Cortex of kidney (tissue), 1 donor: ENCODE measurements at places on chromosomes 13 and 19.

DNA sequence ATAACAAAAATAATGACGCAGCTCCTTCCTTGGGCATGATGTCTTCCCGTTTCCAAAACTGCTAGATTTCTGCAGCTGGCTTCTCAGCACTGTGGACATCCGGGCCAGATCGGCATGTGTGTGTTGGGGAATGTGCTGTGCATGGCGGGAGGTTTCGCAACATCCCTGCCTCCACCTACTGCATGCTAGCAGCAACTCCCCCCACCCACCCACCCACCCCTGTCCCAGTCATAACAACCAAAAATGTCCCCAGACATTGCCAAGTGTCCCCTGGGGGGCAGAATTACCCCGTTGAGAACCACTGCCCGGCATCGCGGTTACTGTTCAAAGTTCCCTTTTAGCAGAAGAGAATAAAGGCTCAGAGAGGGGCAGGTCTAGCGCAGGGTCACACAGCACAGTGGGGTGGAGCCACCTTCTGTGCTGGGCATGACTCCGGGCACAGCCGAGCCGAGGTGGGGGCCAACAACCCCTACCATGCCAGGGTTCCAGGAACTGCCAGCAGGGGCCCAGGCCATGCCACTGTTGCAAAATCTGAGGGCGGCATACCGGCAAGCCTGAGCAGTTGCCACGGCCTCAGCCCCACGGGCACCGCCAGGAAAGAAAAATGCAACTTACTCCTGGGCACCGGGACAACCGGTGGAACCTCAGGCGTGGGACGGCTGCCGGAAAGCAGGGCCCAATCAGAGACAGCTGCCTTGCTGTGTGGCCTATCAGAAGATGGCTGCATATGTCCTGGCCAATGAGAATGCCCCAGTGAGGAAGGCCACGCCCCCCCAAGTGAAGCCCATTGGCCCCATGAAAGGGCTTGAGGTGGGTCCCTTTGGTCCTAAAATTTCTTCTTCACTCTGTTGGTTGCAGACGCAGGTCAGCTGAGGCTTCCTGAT, 22.5 kb upstream of the NFIC start:
- DNase-seq = no peak

DNA sequence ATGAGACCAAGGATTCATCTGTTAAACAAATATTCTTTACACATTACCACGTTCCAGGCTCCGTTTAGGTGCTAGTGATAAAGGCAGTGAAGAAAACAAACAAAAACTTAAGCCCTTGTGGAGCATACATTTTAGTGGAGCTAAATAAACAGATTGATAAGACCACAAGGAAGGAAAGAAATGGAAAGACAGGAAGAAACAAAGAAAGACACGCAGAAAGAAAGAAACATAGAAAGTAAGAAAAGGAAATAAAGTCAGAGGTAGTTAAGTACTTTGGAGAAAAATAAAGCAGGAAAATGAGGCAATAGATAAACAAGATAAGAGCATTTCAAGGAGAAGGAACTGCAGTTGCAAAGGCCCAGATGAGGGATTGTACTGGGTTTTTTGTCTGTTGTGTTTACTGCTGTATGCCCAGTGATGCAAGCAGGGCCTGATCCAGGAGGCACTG, 998 bp downstream of the NFKBIB start:
- no peak for DNase-seq

DNA sequence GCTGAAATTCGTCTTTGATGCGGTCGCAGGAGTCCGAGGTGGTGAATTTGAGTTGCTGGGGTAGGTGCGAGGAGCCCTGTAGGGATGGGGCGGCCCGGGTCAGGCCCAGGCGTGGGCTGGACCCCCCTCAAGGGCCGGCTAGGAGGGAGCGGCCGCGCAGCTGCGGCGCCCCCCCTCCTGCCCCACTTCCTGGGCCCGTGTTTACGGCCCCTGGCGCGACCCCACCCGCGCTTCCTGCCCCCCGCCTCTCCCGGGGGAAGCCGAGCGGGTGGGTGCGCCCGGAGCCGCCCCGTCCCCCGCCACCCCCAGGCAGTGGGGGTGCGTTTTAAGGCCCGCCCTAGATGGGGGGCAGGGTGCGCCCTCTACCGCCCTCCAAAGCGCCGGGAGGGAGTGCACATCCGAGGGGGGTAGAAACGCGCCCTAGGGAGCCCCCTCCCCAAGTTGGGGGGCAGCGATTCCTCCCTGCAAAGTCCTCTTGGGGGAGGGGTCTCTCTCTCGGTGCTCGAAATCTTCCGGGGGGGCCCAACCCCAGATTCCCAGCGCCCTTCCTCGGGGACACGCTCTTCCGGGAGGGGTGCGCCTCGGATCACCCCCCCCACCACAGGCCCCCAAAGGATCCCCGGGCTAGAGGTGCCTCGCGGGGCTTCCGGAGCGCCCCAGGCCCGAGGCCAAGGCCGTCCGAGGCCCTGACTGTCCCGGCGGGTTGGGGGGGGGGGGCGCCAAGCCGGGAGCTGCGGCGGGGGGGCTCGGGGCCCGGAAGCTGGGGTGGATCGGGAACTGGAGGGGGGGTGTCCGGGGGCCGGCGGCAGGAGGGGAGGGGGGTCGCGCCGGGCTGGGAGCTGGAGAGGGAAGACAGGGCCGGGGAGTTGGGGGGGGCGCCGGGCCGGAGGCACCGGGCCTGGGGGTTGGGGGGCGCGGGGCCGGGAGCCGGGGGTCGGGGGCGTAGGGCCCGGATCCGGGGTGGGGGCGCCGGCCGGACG, 823 bp downstream of the TLE5 start:
- DNase-seq = no peak

GRCh38 chr13:32745509-32745908, 159.3 kb downstream of the PDS5B start:
- DNase-seq = no peak

DNA sequence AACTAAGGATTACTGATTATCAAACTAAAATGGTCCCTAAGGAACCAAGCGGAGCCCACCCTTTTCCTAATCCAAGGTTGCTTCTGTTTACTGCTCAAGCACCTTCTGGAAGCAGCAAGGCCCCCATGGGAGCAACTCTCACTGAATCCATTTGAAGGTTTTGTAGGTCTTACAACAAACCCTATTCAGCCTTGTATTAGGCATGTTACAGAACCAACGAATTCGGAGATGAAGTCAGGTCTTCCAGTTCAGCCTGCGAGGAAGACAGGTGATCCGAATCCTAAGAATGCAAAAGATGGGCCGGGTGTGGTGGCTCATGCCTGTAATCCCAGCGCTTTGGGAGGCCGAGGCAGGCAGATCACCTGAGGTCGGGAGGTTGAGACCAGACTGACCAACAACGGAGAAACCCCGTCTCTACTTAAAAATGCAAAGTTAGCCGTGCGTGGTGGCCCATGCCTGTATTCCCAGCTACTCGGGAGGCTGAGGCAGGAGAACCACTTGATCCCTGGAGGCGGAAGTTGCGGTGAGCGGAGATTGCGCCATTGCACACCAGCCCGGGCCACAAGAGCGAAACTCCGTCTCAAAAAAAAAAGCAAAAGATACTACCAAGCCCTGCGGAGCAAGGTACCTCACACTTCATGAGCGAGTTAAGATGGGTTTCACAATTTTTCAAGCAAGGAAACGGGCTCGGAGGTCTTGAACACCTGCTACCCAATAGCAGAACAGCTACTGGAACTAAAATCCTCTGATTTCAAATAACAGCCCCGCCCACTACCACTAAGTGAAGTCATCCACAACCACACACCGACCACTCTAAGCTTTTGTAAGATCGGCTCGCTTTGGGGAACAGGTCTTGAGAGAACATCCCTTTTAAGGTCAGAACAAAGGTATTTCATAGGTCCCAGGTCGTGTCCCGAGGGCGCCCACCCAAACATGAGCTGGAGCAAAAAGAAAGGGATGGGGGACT, 609 bp downstream of the ZAR1L start:
- DNase-seq = no peak

DNA sequence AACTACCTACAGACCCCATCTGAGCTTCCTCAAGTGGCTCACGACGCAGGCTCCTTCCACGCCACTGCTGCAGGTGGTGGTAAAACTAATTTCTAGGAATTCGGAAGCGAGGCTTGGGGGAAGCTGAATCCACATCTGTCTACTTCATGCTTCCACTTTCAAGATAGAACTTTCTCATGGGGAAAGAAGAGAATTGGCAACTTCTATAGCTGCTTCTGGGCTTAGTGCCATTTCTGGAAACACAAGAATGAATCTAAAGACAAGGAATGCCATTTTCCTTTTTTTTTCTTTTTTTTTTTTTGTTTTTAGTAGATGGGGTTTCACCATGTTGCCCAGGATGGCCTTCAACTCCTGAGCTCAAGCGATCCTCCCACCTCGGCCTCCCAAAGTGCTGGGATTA, 2.8 kb upstream of the NLRP12 start:
- no peak for DNase-seq

DNA sequence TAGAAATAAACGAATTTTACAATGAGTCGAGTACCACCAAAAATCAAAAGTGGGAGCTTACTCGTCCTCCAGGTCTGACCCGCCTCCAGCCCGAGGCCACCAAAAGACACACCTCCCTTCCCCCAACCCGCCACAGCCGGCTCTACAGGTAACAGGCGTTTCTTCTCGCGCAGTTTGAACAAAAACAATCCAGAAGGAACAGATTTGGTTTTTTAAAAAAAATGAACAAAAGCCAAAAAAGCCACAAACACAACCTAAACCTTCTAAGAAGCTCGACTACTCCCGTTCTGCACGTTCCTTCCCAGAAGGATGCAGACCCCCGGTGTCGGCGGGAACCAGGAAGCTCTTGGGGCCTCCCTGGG, 671 bp downstream of the ZDHHC20 start:
- no peak for DNase-seq

DNA sequence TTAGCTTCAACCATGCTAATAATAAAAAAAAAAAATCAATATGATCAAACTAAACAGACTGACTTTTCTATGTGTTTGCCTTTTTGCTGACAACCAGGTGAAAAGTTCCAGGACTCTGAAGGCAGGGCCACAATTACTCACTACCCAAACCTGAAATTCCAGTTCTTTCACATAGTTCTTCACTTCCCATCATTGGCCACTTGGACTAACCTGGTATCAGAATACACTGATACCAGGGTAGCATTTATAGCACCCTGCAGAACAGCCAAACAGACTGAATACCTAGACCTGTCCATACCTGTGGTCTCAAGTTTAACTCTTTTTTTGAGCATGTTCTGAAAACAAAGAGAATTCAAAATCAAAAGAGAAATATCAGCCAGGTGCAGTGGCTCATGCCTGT, 25.1 kb downstream of the ELF1 start:
- no peak for DNase-seq

GRCh38 chr19:49888510-49888824, 8.2 kb downstream of the IL4I1 start:
- DNase-seq = no peak

DNA sequence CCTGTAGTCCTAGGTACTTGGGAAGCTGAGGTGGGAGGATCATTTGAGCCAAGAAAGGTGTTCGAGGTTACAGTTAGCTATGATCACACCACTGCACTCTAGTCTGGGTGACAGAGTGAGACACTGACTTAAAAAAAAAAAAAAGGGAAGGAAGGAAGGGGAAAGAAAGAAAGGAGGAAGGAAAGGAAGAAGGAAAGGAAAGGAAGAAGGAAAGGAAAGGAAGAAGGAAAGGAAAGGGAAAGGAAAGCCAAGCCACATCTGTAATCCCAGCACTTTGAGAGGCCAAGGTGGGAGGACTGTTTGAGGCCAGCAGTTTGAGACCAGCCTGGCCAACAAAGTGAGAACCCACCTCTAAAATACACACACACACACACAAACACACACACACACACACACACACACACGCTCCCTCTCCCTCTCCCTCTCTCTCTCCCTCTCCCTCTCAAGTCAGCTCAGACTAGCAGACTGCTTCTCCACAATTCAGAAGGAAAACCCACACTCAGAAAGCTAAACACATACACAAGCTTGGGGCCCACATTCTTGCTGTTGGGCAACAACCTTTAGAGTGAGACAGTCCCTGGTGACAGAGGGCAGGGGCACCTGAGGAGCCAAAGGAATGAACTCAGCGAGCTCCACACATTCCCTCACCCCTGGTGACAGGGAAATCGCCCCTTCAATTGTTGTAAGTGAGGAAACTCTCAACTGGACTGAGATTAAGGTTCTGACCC, 2.7 kb downstream of the ZNF709 start:
- no peak for DNase-seq

GRCh38 chr13:105345730-105346129, 1189.7 kb downstream of the EFNB2 start:
- no peak for DNase-seq

DNA sequence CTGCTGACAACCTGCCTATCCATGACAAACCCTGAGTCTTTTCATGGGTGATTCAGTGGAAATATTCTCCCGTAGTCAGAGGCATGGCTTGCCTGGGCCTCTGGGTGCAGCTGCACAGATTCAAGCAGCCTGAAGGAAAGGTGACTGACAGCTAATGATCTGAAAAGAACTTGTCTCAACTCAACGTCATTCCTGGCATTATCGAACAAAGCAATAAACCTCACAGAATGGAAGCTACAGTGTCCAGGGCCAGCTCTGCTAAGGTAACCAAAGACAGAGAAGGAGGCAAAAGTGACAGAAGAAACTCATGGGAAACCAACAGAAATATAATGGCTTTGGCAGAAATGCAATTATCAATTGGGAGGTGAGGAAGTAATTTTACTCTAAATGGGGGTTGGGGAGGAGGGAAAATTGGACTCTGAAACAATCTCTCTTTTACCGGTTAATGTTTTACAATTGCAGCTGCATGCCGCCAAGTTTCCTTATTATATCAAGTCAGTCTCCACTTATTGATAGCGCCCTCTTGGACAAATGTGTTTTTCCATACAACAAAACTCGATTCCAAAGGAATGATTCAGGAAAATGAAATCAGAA, 12.9 kb downstream of the STARD13 start:
- DNase-seq = no peak

DNA sequence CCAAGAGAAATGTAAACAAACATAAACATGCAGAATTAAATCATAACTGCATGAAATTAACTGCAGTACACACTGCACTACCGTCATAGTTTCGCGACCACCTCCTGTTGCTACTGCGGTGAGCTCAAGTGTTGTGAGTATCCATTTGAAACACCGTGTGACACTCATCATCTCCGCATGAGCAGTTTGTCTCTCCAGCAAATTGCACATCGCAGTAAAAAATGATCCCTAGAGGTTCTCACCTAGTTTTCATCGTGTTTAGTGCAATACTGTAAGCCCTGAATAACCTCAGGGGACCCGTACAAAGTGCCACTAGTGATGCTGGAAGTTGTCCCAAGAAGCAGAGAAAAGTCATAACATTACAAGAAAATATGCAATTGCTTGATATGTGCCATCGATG, 147.7 kb downstream of the DPF1 start:
- no peak for DNase-seq

DNA sequence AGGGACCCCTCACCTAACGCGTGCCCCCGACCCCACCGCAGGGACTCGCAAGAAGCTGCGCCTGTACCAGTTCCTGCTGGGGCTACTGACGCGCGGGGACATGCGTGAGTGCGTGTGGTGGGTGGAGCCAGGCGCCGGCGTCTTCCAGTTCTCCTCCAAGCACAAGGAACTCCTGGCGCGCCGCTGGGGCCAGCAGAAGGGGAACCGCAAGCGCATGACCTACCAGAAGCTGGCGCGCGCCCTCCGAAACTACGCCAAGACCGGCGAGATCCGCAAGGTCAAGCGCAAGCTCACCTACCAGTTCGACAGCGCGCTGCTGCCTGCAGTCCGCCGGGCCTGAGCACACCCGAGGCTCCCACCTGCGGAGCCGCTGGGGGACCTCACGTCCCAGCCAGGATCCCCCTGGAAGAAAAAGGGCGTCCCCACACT, 4.7 kb upstream of the MYBPC2 start:
- no peak for DNase-seq

GRCh38 chr13:98557937-98558792, 18.7 kb downstream of the STK24 start:
- no peak for DNase-seq
